ENCODE measurements at places on chromosomes 6 and 20. TPM values are rescaled to one million over a fixed set of nuclear protein-coding genes. Genes with fewer than 3 reads are reported as not detected.

DNA sequence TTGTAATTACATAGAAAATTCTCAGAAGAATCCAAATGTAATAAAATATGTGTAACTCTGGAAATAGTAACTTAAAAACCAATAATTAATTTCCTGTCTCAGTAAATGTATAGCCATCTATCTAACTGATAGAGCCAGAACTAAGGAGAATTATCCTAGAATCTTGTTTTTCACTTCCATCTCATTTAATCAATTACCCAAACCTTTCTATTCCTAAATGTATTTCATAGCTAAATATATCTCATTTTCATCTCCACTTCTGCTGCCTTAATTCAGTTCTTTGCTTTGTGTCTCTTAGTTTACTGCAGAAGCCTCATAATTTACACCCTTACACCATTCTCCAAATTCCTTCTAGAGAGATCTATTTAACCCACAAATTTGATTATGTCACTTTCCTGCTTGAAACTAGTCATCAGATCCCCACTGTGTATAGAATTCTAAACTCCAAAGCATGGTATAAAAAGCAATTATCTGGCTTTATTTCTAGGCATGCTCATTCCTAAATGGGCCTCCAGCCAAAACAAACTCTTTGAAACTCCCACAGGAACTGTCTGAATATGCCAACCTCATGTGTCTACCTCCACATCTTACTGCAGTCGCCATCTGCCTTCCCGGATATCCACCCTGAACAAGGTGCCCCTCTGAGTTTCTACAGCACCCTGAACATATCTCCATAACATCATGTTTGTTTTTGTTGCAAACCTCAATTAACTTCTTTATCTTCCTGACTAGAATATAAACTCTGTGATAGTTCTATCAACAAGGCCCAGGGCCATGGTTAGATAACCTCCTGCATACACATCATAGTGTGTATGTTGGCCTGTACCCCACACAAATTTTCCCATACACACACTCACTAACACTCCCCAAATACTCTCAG, 70.5 kb upstream of the ADTRP start:
- no peak for DNase-seq

C6orf132 gene
- total RNA-seq = 18.9 TPM

GRCh38 chr6:18386298-18386976, 713 bp upstream of the RNF144B start:
- no peak for DNase-seq

- DNase-seq = no peak
Measured at GRCh38 chr6:77466055-77466450, 2.8 kb upstream of the HTR1B start.

DNA sequence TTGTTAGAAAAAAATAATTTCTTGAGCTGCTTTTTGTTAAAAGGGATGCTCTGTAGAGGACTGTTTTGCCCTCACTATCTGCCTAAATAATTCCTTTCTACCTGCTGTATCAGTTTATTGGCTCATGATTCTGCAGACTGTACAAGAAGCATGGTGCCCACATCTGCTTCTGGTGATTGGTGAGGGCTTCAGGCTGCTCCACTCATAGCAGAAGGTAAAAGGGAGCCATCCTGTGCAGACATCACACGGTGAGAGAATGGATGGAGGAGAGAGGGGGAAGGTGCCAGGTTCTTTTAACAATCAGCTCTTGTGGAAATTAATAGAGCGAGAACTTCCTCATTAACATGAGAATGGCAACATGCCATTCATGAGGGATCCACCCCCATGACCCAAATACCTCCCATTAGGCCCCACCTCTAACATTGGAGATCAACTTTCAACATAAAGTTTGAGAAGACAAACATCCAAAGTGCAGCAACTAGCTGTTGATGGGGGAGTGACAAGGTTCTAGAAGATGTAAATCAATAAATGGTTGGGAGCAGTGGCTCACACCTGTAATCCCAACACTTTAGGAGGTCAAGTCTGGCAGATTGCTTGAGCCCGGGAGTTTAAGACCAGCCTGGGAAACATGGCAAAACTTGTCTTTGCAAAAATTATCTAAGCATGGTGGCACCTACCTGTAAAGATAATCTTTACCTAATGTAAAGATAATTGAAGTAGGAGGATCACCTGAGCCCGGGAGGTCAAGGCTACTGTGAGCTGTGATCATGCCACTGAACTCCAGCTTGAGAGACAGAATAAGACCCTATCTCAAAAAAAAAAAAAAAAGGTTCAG, 15.7 kb upstream of the AHCY start:
- no peak for DNase-seq

FITM2 gene
- total RNA-seq = 5.2 TPM

Data from HCT116 (cell line).